ENCODE measurements at places on chromosomes 16 and 17.
A peak's percentile ranks its signal among the peaks of the same experiment; 100 is the strongest.

- no peak for DNase-seq
Measured at GRCh38 chr17:8162997-8163977, 539 bp upstream of the VAMP2 start.

DNA sequence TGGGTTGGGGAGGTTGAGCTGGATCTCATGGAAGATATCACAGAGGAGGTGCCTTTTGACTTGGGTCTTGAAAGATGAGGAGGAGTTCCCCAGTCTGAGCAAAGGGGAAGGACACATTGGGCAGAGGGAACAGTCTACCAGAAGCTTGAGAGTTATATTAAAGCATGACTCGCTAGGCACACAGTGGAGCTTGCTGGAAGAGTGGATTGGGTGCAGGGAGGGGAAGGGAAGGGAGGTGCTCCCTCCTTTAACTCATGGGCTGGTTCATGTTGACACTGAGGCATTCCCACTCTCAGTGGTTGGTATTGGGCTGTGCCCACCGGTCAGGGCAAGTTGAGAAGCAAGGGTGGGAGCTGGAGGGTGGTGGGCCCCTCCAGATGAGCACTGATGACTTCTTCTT lies 5.9 kb downstream of the TMEM98 start:
- no peak for DNase-seq

GRCh38 chr16:75108792-75109731 lies 7.5 kb downstream of the LDHD start:
- DNase-seq = peak; percentile 91

DNA sequence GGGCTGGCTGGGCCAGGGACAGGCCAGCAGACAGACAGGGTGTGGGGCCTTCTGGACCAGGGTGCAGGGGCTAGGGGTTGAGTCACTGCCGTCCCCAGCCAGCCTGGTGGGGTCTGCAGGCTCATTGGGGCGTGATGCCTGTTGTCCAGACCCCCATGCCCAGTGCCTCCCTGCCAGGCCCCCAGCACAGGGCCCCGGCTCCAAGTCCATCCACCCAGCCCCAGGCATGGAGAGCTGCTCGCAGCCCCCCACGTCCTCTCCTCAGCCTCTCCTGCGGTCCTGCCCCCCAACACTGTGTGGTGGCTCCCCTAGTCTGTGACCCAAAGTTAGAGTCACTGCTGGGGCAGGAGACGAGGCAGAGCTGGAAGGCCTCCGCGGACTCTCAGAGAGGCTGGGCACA lies 7.0 kb upstream of the PKMYT1 start:
- no peak for DNase-seq

DNA sequence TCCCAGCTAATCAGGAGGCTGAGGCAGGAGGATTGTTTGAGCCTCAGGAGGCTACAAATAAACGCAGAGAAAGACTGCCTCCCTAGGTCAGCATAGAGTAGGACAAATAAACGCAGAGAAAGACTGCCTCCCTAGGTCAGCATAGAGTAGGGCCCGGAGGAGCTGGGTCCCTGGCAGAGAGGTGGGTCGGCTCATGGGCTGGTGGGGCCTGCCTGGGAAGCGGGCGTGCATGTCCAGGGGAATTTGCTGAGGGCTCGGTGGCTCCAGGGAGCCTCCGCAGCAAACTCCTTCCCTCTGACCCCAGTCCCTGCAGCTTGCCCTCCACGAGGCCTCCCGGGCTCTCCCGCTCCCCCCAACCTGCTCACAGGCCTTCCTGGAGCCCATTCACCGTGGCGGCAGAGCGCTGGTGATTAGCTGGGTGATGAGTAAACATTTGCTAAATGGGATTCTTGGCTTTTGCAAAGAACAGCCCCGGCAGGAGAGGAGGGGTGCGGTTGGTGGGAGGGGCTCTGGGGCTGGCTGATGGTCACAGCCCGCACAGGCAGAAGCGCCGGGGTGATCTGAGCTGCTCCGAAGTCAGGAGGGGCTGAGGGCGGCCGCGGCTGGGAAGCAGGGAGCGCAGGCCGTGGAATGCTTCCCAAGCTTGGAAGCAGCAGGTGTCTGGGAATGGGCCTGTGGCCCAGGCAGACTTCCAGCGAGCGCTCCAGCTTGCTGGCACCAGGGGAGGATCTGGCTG lies 93.1 kb downstream of the RTN4RL1 start:
- DNase-seq = peak; percentile 30

- no peak for DNase-seq
Measured at GRCh38 chr17:15955793-15956541, 11.0 kb downstream of the ADORA2B start.

GRCh38 chr16:47565454-47565853 lies 104.3 kb downstream of the PHKB start:
- peak; percentile 55 for DNase-seq

DNA sequence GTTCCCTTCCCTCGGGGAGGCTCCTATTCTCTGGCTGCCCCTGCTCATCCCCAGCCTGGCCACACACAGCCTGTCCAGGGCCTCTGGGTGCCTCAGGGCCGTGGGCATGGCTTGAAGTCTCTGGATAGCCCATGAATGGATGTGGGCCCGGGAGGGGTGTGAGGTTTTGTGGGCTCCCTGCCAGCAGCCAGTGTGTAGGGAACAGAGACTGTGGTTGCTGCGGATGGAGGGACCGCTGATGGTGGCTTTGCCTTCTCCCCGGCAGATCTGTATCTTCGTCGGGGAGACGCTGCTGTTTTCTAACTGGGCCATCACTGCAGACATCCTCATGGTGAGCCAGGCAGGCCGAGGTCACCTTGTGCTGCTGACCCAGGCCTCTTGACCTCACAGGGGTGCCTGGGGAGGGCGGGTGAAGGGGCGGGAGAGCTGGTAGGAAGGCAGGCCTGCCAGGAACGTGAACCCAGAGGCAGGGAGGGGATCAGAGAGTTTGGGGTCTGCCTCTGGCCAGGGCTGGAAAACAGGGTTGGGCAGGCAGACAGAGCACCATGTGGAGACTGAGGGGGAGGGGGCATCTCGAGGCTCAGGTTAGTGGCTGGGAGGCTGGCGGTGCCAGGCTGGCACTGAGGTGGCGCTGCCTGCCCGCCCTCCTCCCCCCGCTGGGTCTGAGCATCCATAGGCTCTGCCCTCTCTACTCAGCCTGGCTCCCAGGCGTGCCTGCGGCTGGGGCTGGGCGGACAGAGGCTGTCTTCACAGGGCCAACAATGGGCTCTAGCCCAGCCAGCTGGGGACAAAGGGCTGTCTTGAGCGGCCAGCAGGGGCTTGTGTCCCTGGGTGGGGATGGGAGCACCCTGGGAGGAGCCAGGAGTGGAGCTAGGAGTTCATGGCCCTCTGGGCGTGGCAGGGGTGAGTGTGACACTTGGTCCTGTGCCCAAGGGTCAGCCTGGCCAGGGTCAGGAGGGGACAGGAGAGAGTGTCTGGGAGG lies 21.4 kb downstream of the MYBBP1A start:
- peak; percentile 5 for DNase-seq

GRCh38 chr17:349666-350065 lies 2.9 kb downstream of the RPH3AL start:
- DNase-seq = no peak

DNA sequence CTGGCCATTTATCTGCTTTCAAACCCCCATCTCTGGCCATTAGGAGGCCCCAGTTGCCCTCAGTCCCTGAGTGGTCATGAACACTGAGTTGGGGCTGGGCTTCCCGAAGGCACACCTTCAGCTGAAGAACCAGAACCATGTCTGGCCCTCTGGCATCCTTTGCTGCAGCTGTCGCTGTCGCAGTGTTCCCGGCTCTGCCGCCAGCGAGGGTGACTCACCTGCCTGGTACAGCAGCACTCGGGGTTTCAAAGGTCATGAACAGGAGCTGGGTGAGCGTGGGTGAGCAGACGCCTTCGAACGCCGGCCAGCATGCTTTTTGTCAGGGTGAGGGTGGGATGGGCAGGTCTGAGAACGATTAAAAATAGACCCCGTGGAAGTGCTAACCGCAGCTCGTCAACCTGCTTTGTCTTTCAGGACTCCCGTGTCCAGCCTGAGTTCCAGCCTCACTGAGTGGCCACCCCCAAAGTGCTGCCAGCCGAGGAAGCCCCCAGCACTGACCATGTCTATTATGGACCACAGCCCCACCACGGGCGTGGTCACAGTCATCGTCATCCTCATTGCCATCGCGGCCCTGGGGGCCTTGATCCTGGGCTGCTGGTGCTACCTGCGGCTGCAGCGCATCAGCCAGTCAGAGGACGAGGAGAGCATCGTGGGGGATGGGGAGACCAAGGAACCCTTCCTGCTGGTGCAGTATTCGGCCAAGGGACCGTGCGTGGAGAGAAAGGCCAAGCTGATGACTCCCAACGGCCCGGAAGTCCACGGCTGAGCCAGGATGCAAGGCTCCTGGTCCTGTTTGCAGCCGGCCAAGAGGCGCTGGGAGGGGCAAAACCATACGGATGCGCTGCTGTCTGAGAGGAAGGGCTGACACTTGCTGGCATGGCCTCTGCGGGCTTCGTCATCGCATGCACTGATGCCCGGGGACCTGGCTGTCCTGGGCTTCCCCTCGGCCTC lies 7.6 kb downstream of the SNN start:
- DNase-seq = no peak

DNA sequence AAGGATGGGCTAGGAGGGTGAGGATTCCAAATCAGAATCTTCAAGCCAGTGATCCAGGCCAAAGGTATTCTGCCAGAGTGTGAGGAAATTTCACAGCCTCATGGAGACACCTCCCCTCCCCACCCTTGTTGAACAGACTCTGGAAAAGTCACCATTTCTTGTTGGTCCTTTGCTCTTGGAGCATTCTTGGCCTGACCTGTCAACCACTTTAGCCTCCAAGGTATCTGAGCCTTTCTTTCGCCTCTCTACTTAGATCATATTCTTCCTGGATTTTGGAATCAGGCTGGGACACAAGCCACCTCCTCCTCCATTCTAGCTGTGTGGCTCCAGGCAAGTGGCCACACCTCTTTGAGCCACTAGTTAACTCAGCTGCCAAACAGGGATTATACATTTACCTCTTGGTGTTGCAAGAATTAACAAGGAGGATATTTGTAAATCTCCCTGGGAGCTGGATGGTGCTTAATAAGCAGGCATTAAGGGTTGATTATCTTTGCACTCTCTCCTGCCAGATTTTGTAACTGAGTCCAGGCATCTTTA lies 193.5 kb downstream of the WWOX start:
- DNase-seq = no peak

- DNase-seq = no peak
Measured at GRCh38 chr17:7820231-7820630, 13.8 kb upstream of the KDM6B start.

DNA sequence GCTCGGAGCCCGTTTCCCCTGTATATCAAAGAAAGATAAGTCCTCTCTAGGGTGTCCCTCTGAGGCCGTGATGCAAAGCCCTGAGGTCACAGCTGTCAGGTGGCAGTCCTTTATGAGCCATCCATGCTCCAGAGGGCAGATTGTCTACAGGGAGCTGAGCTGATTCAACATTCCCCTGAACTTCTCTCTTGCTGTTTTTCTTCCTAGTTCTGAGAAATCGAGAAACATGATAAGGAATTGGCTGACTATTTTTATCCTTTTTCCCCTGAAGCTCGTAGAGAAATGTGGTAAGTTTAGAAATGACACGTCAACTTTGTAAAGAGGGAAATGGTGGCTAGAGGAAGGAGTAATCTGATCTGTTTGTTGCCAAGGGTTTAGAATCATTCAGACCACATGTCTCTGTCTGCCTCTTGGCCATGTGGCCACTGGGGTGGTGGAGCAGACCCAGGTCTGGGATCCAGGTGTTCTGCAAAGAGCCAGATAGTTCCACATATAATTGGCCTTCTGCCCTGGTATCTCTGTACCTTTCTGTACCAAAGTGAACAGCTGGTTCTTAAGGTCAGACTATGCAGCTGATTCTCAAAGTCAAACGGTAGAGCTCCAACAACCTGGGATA lies 3.5 kb downstream of the CTNS start:
- DNase-seq = peak; percentile 43

DNA sequence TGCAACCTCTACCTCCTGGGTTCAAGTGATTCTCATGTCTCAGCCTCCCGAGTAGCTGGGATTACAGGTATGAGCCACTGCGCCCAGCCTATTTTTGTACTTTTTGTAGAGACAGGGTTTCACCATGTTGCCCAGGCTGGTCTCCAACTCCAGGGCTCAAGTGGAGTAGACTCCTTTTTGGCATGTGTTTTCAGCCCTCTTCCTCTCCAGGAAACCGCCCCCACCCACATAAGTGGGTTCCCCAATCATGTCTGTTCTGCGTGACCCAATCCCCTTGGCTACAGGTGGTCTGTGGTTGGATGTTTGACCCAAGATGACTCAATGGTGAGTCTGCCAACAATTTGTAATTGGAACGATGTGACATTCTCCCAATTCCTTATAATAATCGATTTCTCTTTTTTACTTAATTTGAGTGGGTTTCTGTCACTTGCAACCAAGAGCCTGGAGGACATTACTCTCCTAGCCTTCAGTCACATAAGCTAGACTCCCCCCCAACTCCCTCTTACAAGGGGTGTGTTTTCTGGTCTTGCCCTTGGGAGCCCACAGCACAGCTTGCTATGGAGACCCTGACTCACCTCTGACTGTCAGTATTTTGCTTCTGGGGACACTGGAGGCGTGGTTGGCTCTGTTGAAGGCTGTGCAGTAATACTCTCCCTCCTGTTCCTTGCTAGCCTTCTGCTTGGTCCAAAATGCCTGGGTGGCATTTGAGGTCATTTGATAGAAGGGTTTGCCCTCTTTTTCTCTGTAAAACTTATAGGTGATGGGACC lies 34.9 kb downstream of the PECAM1 start:
- peak; percentile 47 for DNase-seq

GRCh38 chr17:57914273-57915142 lies 40.7 kb downstream of the CUEDC1 start:
- no peak for DNase-seq

GRCh38 chr17:72751746-72752145 lies 340.7 kb downstream of the SLC39A11 start:
- DNase-seq = no peak

- no peak for DNase-seq
Measured at GRCh38 chr17:8005967-8006730, 3.7 kb downstream of the GUCY2D start.

GRCh38 chr16:50254072-50254471 lies 12.3 kb upstream of the ADCY7 start:
- DNase-seq = no peak

DNA sequence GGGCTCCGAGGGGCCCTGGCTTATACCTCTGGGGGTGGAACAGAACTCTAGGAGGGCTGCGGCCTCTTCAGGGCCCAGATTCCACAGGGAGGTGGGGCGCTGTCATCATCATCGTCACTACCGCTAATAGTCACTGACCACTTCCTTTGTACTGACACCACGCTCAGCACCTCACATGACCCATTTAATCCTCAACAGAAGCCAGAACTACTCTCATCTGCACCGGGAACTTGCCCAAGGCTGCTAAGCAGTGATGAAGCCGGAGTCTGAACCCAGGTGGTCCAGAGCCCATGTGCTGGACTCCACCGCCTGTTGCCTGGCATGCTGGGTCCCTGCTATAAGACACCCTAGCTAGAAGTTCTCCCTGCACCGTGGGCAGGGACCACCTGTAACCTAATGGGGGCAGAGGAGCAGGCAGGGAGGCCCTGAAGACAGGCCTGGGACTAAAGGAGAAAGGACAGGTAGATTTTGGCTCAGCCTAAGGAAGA lies 12.0 kb downstream of the UNC13D start:
- peak; percentile 71 for DNase-seq

GRCh38 chr16:27678955-27679354 lies 129.0 kb downstream of the KATNIP start:
- peak; percentile 12 for DNase-seq
